ENCODE measurements at places on chromosomes 7 and 10. TPM values are rescaled to one million over a fixed set of nuclear protein-coding genes. Genes with fewer than 3 reads are reported as not detected.

Gene MYOZ1
- total RNA-seq, result not detected

Gene SMNDC1
- total RNA-seq, result 34.1 TPM

Gene PLAC9
- not detected for total RNA-seq

DNA sequence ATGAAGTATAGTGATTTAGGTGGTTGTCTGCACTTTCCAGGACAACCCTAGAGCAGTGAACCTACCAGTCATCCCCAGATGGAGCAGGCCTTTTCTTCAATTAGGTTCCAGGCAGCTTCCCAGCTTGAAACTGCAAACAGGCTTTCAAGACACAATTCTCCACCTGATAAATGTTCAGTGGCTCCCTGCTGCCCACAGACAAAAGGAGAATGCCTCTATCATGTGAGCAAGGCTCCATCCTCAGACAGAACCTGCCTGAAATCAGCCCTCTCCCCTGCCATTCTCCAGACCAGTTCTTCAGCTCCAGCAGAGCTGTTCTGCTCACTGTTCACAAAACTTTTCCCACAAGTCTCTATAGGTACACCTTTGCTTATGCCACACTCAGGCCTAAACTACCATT, 22.1 kb downstream of the RELN start:
- no peaks in the 10 kb centered on the region for H3K4me1 ChIP-seq
- no peaks in the 10 kb centered on the region for H3K27me3 ChIP-seq
- no peaks in the 10 kb centered on the region for H3K36me3 ChIP-seq

Measured in T-cell (primary cell).